Amniotic stem cell (primary cell): ENCODE measurements at places on chromosomes 4 and X.

GRCh38 chr4:145565328-145565727, 53.9 kb upstream of the MMAA start:
- no peak for DNase-seq

- no peak for DNase-seq
These were observed 67.6 kb downstream of the ATG4A start for GRCh38 chrX:108159028-108159670.

DNA sequence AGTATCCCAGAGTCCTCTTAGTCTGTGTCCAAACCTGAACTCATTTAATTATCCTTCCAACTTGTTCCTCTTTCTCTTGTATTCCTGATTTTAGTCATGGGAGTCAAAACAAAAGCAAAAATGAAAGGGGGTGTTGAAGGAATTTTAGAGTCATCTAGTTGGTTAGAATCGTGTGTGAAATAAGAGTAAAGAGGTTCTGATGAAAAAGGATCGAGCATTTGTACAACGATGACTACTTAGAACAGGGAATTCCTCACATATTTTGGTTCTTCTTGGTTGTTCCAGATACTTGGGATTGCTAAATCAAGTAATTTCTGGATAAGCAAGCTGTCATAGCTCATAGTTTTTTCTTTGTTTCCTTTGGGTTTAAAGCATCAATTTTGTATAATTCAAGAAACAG, 194.4 kb downstream of the BCOR start:
- no peak for DNase-seq

- peak; percentile 59 for DNase-seq
These were observed 102.0 kb downstream of the PTTG2 start for GRCh38 chr4:38062088-38062775.

GRCh38 chrX:124592744-124593143, 246.4 kb downstream of the SH2D1A start:
- no peak for DNase-seq

- no peak for DNase-seq
These were observed 76.4 kb downstream of the RAPGEF2 start for GRCh38 chr4:159178979-159179969.

GRCh38 chrX:42673301-42673810, 104.6 kb downstream of the PPP1R2C start:
- DNase-seq = no peak

DNA sequence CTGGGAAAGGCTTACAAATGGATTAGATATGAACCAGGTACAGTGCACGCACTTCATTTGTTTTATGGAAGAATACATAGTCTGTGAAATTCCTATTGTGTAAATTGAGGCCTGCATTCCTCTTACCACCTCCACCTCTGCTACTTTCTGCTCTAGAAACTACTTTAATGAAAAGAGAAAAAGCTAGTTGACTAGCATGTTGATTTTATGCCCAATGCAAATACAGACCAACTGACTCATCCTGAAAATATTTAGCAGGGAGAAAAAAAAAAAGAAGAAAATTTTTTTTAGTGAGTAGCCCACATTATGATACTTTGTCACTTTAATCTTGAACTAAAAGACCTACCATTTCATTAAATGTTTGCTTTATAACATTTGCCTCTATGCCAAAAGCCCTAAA, 41.2 kb downstream of the DCLK2 start:
- DNase-seq = no peak

DNA sequence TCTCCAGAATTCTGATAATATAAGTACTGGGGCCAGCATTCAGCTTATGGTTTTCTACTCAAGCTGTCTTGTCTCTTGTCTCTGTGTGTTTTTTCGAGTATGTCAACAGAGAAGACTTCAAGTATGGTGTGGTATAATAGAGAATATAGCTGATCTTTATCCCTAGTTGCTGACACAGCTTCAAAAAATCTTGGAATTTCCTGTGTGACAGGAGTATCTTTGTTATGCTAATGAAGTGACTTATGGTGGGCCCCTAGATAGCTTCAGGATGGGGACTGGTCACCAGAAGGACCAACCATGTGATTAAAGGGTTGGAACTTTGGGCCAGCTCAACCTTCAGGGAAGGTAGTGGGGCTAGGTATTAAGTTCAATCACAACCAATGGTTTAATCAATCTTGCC, 2.9 kb downstream of the GPRASP3 start:
- no peak for DNase-seq

- no peak for DNase-seq
These were observed 32.0 kb downstream of the CEP135 start for GRCh38 chr4:55980725-55981124.

GRCh38 chr4:84666439-84666838, 83.5 kb downstream of the CDS1 start:
- no peak for DNase-seq

DNA sequence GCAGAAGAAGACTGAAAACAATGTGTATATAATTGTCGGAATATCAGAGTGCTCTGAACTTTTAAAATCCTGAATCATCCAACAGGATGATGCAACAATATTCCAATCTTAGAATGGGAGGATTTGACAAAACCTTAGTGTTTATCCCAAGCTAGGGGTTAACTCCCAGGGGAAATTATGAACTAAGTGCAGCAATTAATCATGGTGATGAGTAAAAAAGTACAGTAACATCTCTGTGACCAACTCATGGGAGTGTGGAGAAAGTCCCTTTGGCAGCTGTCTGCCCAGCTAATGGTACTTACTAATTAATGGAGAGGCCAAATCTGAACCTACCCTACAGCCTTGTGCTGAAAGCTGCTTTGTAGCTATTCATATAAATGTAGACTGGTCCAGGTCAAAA, 257.6 kb upstream of the DDX53 start:
- DNase-seq = no peak

DNA sequence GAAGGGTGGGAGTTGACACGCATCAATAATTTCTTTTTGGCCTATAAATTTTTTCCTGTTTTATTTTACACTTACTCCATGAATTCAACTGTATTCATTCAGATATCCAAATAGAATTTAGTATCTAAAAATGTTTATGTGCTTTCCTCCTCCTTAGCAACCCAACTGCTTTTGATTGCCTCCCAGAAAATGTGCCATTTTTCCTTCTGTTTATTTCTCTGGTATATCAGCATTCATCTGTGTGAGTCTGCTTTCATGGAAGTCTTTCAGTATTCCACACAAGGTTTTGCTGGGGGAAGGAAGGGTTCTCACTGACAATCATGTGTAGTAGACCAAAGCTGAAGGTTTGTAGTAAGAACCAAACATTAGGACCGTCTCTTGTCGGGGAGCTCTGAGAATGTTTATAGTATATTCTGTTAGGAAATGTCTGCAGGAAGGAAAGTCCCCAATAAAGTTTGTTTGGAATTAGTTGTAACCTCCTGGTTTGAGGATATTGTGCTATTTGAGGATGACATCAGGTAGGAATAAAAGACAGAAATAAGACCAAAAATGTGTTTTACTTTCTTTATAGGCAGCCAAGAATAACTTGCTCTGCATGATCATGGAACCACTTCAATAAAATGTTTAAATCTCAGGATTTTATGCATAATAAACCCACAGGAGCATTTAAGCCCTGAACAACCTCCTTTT, 673.6 kb upstream of the INTU start:
- no peak for DNase-seq

DNA sequence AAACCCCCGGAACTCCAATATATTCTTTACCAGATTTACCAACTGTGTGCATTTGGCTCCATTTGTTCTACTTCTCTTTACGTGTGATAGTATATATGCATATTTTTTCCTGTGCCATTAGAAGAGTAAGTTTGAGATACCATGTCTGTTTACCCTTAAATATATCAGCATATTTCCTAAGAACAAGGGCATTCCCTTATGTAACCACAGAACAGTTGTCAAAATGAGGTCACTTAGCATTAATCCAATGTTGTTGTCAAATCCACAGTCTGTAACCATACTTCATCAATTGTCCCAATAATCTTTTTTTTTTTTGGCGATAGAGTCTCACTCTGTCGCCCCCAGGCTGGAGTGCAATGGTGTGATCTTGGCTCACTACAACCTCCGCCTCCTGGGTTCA, 55.2 kb downstream of the TBC1D14 start:
- no peak for DNase-seq

GRCh38 chr4:147463065-147463464, 17.8 kb upstream of the EDNRA start:
- DNase-seq = no peak

DNA sequence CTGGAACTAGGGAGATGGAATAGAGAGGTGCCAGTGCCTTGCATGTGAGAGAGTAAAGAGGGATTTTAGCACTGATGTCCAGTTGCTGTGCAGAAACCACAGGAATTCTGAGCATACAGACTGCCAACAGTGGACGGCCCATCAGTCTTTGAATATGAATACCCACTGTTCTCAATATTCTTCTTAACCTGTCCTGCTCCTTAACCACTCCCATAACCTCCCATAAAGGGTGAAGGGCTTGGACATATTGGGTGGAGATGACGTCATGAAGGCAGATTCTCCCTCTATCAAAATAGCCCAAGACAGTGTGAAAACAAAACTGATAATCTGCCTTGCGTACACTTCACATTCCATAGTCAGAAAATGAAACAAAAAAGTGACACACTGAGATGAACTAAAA, 1313.7 kb upstream of the PABPC4L start:
- DNase-seq = no peak

DNA sequence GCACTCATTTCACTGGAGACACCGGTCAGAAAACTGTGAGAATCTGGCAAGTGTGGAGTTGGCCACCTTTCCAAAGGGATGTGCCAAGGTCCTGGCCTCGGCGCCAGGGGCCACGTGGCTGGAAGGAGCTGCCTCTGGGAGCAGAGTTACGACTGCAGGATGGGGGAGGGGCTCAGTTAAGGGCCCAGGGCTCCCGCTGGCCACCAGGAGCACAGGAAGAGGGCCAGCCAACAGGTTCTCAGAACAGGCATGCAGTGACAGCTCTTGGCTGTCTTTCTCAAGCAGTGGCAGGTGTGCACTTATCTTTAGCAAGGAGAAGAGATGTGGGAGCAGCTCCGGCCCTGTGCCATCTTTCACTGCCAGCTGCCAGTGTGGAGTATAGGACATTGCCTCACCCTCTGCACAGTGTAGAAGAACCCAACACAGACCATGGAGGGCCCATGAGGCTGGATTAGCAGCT, 115.9 kb upstream of the RBPJ start:
- no peak for DNase-seq

DNA sequence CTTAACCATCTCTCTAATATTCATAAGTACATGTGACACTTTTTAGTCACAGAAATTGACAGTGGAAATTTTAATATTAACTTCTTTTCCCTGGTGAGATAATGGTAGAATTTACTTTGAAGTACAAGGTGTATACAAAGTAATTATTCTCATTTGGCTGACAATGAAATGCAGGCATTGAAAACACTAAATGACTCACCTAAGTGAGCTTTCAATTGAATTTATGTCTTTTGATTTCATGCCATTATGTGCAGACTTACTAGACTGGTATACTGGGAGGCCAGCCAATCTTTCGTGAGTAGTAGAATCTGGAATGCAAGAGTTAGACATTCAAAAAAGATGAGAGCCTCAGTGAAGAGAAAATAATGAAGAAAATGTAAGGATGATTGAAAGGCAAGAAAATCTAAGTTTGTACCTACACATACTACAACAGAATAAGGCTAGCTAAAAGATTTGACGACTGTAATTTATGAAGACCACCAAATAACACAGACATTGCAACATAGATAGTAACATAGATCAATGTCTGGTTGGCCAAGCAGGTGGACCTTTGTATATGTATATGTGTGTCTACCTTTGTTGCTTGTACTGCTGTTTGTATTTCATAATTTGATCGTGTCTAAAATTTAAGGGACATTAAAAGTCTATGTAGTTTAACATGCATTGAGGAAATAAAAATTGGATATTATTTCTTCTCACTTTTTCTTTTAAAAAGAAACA, 459.7 kb downstream of the IL15 start:
- peak; percentile 83 for DNase-seq

GRCh38 chr4:145840162-145840768, 98.4 kb downstream of the ZNF827 start:
- DNase-seq = no peak

DNA sequence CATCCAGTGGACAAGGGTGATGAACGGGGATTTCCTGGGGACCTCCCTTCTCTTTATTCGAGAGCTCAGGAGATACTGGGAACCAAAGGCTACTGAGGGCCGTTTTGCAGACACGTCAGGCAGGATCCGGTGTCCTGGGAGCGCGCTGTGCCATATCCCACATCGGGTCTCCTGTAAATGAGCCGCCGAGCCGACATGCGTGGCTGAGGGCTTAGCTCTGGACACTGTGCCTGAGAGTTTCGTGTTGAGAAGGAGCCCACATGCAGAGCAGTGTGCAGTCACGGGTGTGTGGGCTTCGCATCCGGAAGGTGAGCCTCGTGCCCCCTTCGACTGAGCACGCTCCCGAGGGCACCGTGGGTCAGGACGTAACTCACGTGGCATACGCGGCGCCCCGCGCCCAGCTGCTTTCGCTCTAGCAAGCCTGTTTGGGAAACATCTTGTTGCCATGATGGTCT, 28.5 kb upstream of the HGFAC start:
- no peak for DNase-seq

- DNase-seq = no peak
These were observed 572.9 kb upstream of the ZFP42 start for GRCh38 chr4:187422655-187423054.

DNA sequence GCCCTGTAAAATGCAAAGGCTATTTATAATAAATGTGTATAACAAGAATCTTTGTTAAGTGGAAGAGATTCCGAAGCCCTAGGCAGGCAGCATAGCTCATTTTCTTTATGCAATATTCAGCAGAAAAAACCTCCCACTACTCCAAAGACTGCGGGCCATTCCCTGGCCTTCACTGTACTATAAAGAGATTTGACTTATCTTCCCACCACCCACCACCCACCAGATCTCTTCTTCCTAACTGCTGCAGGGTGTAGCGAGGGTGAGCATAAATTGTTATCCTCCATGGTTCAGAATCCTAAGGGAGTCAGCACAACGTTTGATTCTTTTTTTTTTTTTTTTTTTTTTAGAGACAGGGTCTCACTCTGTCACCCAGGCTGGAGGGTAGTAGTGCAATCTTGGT, 114.8 kb downstream of the NSUN7 start:
- no peak for DNase-seq

DNA sequence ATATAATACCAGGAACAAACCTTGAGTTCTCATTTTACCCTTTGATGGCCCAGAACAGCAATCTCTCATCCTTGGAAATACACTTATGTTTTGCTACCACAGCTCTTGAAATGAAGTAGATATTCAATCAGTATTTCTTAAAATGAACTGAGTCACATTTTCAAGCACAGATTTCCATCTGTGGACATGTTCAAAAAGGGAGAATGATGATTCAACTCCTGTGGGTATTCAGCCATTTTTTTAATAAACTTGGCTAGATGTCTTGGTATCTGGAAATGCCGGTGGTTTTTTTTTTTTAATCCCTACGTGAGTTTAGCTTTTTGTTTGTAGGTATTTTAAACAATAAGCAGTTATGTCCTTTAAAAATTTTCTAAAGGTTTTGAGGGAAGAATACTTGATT, 64.2 kb upstream of the TRPC5OS start:
- DNase-seq = no peak

GRCh38 chrX:150449313-150449712, 86.2 kb downstream of the MAMLD1 start:
- DNase-seq = no peak
